ENCODE measurements at places on chromosomes 12 and 14.

- DNase-seq: peak; percentile 23
Measured at GRCh38 chr12:53695152-53696145, 19.6 kb upstream of the ATP5MC2 start.

DNA sequence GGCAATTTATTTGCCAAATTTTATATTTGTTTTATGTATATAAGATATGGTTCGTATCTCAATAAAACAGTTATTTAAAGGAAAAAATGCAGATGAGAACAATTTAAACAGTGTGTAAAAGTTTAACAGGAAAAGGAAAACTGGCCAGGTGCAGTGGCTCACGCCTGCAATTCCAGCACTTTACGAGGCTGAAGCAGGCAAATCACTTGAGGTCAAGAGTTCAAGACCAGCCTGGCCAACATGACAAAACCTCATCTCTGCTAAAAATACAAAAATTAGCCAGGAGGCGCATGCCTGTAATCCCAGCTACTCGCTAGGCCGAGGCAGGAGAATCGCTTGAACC lies 22.3 kb downstream of the G2E3 start:
- no peak for DNase-seq

DNA sequence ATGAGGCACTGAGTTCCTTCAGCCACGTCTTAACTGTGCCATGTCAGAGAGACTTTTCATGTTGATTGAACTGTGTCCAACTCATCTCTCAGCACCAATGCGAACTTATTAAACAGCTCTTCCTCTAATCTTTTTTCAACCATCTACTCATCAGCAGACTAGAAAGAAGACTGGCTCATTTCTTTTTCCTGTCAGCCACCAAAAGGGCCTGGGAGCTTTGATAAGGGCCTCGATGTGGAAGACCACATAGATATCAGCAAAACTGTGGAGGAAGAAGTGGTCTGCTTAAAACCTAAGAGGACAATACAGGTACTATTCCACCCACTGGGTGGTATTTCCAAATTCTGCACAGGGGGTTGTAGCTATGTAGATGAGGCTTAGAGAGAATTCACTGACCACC lies 3.6 kb upstream of the PLXNC1 start:
- DNase-seq: no peak

- no peak for DNase-seq
Measured at GRCh38 chr14:61482348-61483206, 161.2 kb downstream of the PRKCH start.

DNA sequence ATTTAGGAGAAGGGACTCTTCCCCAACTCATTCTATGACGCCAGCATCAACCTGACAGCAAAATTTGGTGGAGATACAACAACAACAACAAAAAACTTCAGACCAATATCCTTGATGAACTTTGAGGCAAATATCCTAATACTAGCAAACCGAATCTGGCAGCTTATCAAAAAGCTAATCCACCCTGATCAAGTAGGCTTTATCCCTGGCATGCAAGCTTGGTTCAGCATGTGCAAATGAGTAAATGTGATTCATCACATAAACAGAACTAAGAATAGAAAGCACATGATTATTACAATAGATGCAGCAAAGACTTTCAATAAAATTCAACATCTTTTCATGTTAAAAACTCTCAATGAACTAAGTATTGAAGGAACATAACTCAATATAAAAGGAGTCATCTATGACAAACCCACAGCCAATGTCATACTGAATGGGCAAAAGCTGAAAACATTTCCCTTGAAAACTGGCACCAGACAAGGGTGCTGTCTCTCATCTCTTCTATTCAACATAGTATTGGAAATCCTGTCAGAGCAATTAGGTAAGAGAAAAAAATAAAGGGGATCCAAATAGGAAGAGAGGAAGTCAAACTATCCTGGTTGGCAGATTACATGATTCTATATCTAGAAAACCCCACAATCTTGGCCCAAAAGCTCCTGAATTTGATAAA lies 233.3 kb downstream of the CCDC59 start:
- DNase-seq: no peak

GRCh38 chr12:11668611-11669010 lies 19.1 kb downstream of the ETV6 start:
- DNase-seq: no peak

DNA sequence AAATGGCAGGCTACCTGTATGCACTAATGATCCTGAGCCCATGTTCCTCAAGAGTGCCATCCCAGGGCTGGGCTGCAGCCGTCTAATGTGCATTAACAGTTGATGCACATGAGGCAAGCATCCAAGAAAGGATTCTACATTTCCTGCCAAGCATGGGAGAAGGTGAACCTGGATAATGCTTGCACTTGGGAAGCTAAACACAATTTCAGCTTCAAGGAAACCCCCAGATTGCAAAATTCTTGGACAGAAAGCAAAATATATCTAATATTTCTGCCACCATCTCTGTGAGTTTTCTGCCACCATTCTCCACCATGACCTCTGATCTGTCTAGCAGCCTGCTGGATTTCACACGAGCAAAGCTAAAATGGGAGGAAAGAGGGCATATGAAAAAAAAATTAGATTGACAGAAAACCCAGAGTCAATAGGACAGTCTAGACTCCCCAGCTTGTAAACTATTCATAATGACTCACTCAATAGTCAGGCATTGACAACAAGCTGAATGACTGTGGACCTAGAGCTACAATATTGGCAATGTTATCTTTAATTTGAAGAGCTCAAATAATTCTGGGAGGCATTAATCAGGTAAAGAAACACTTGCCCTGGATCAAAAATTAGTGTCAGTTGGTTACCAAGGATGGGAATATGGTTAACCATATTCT lies 91.9 kb upstream of the BCL2L14 start:
- DNase-seq: no peak

DNA sequence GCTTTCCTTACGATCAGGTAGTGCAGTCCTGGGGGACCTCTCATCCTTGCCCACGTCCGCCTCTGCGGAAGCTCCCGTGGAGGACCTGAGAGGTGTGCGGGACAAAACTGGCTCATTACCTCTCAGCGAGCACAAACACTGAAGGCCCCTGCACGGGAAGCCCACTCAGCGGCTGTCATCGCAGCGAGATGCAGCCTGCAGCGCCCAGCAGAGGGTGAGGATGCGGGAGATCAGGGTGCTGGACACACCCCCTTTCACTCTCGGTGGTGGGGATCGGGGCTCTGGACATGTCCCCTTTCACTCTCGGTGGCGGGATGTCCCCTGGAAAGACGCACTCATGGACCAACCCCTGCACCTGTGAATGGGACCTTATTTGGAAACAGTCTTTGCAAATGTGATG lies 111.6 kb downstream of the PIWIL1 start:
- DNase-seq: no peak

- DNase-seq: no peak
Measured at GRCh38 chr14:22558221-22558913, 30.7 kb downstream of the DAD1 start.

GRCh38 chr12:47942614-47943225 lies 20.7 kb upstream of the TMEM106C start:
- no peak for DNase-seq

GRCh38 chr12:57514720-57515407 lies 5.5 kb downstream of the DDIT3 start:
- no peak for DNase-seq

GRCh38 chr12:11569716-11570115 lies 79.8 kb upstream of the ETV6 start:
- DNase-seq: no peak

DNA sequence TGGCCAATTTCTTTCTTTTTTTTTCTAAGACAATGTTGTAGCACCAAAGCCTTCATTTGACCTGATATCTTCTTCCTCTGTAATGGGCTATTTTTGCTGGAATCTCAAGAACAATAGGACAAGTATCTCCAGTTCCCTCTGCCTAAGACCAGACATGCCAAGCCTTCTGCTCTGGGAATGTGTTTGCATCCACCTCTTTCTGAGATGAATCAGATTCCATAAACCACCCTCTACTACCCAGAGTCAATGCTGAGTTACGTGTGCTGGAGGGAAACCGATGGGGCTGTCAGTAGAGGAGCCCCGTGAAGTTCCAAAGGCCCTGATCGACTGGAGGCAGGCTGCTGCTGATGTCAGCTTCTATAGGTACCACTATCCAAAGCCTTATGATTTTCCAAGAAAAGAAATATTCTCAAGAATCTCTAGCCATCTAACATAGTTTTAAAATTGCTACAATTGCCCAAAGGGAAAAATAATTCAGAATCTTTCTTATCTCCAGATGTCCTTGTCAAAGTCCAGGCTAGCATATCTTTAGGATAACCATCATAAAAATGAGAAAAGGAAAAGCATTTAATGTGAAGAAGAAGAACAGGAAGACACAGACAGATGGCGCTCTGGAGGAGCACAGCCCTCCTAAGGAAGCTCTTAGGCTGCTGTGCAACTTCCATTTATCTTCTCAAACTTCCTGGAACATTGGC lies 101.9 kb downstream of the SLC8A3 start:
- no peak for DNase-seq

DNA sequence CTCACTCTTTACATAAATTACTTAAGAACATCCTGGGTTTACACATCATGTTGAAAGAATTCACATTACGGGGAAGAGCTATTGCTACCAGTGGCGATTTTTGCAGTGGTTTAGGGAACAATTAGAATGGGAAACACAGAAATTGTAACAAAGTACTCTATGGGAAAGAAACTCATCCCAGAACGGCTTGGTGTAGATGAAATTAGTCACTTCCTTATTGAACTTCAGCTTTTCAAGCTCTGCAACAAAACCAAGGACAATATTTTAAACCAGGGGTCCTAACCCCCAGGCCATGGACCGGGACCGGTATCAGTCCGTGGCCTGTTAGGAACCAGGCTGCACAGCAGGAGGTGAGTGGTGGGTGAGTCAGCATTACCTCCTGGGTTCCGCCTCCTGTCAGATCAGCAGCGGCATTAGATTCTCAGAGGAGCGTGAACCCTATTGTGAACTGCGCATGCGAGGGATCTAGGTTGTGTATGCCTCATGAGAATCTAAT lies 32.3 kb upstream of the FICD start:
- no peak for DNase-seq

- DNase-seq: no peak
Measured at GRCh38 chr14:99698642-99699041, 14.5 kb downstream of the CYP46A1 start.

- no peak for DNase-seq
Measured at GRCh38 chr12:122064025-122064777, 14.4 kb upstream of the MLXIP start.

Measured in activated T-cell treated with anti-CD3 and anti-CD28 coated beads for 4 hours (primary cell).